ENCODE measurements at places on chromosomes 12 and 14.

DNA sequence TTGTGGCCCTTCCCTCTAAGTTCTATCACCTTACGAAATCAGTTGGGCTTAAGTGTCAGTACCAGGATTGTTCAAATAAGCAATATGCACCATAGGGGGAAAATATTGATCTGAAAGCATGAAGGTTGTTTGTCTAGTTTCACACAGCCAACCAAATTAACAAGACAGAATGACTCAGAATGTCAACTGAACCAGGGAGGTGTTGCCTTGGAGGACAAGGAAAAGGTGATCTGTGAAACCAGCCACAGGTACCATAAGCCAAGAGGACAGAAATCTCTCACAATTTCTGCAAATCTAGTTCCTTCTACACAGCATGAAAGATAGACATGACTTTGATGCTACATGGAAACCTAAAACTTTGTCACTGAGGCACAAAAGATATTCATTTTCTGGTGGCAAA, 297.9 kb downstream of the BCL11B start:
- H3K4me1 ChIP-seq, result no peaks in the 10 kb centered on the region
- no peak for DNase-seq
- no peaks in the 10 kb centered on the region for H3K27me3 ChIP-seq
- H3K4me3 ChIP-seq, result no peak overlapping the region

- H3K4me1 ChIP-seq, result peaks cover 24% of the 10 kb centered on the region
- no peaks in the 10 kb centered on the region for H3K36me3 ChIP-seq
- no peak for DNase-seq
Measured at GRCh38 chr14:75250800-75251199, 27.8 kb upstream of the FOS start.

DNA sequence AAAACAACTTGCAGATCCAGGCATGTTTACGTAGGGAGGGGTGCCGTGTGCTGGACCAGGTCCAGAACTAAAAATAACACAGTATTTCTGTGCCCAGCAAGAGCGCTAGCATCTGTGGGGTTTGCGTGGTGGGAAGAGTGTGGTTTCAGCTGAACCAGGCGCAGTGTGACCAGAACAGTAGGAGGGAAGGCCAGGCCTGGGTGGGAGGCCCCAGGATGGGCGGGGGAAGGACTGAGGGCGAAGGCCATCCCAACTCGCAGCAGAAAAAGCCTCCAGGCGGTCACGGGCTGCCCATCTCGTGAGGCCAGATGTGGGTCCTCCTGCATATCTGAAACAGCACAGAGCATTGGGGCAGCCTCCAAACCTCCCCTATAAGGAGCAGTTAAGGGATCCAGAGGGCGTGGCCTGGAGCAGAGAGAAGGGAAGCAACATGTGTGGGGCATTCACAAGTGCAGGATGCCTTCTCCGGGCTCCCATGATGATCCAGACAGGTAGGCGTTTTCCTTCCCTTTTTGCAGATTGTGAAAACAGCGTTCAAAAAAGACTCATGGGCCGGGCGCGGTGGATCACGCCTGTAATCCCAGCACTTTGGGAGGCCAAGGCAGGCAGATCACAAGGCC, 17.8 kb upstream of the CD9 start:
- H3K27me3 ChIP-seq, result no peaks in the 10 kb centered on the region
- peaks cover 28% of the 10 kb centered on the region for H3K4me1 ChIP-seq
- H3K27ac ChIP-seq, result peak overlapping the region; percentile 67

- no peaks in the 10 kb centered on the region for H3K4me1 ChIP-seq
- no peaks in the 10 kb centered on the region for H3K27me3 ChIP-seq
- H3K27ac ChIP-seq, result no peak overlapping the region
- no peaks in the 10 kb centered on the region for H3K36me3 ChIP-seq
Measured at GRCh38 chr12:87246726-87247125, 782.5 kb downstream of the C12orf50 start.

GRCh38 chr12:22932431-22932830, 307.5 kb downstream of the ETNK1 start:
- no peak for DNase-seq
- no peaks in the 10 kb centered on the region for H3K4me1 ChIP-seq
- no peak overlapping the region for H3K4me3 ChIP-seq
- H3K36me3 ChIP-seq, result no peaks in the 10 kb centered on the region
- H3K27ac ChIP-seq, result no peak overlapping the region

GRCh38 chr12:108162207-108162606, 33.1 kb downstream of the WSCD2 start:
- no peaks in the 10 kb centered on the region for H3K27me3 ChIP-seq
- no peak overlapping the region for H3K27ac ChIP-seq
- no peak for DNase-seq
- H3K4me3 ChIP-seq, result no peak overlapping the region

DNA sequence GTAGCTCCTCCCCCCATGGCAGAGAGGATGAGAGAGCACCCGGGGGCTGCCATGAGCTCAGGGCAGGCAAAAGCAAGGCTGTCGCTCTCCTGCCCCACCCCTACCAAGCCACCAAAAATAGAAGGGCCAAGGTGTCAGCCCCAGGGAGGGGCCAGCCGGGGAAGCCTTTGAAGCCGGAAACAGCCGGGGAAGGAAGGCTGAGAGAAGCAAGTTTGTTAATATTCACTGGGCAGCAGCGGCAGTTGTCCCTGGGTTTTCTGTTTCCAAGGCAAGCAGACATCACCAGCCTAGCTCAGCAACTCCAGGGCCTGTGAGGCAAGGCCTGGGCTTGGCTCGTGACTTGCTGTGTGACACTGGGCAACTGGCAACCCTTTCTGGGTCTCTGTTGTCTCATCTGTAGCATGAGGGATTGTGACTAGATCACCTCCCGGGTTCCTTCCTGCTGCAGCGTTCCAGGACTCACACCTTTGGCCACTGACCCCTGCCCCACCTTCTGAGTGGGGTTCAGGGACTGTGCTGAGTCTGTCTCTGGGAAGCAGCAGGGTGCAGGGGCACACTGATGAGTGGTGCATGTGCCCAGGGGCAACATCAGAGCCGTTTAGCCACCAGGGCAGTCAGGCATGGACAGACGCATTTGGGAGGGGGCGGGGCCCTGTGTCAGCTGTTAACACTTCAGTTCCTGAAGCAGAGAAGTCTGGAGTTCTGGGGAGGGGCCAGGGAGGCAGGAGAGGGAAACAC, 24.3 kb downstream of the SYNDIG1L start:
- peak; percentile 37 for DNase-seq
- H3K27ac ChIP-seq, result no peak overlapping the region

DNA sequence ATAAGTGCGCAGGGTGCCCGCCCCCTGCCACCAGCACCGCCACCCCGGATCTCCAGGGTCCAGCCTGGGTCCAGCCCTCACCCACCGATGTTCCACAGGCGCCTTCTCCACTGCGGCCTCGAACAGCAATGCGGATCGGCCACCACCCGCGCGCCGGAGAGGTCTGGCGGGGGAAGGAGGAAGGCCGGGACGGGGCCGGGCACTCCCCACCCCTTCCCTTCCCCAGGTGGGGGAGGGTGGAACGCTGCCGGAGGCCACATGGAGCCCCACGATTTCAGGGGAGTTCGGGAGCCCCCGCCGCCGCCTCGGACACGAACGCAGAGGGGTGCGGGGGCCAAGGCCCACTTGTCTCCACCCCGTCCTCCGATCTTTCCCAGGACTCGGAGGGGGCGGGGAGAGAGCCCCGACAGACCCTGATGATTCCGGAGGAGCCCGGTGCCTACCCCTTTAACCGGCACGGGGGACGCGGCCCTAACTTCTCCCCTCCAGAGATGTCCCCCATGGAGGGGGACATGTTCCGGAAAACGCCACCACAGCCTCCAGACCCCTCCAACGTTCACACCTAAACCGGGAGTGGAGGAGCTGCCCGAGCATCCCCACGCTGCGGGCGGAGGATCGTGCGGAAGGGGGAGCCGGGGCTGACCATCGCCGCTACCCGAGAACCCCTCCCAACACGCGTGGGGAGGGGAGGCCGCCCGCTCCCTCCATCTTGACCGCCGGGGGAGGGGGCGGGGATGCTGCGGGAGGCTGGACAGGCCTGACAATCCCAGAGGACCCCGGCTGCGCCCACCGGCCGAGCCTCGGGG, 1.1 kb downstream of the ATXN2 start:
- DNase-seq, result peak; percentile 13
- no peaks in the 10 kb centered on the region for H3K27me3 ChIP-seq
- H3K4me1 ChIP-seq, result peaks cover 4% of the 10 kb centered on the region
- H3K27ac ChIP-seq, result peak overlapping the region; percentile 68
- H3K4me3 ChIP-seq, result peak overlapping the region; percentile 98
- no peaks in the 10 kb centered on the region for H3K36me3 ChIP-seq

DNA sequence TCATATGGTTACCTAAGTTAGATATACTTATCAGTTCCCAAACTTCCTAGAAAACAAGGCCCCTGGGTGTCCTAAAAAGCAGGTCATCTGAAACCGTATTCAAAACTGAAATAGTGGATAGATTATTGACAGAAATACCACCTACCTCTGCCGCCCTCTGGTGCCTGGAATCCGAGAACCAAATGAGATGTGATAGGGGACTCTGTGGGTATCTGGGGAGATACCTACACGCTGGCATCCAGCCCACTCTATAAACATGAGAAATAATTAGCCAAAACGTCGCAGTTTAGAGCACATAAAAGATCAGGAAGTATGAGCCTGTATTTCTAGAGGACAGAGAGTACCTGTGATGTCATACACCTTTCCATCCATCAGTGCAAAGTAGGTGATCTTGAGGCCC, 4.4 kb downstream of the ORMDL2 start:
- no peaks in the 10 kb centered on the region for H3K27me3 ChIP-seq
- H3K27ac ChIP-seq, result no peak overlapping the region
- peaks cover 22% of the 10 kb centered on the region for H3K4me1 ChIP-seq
- H3K4me3 ChIP-seq, result no peak overlapping the region

GRCh38 chr14:62126879-62127478, 364.8 kb downstream of the SNAPC1 start:
- H3K27ac ChIP-seq, result no peak overlapping the region
- no peak overlapping the region for H3K4me3 ChIP-seq
- no peaks in the 10 kb centered on the region for H3K4me1 ChIP-seq
- peak; percentile 7 for DNase-seq
- H3K36me3 ChIP-seq, result no peaks in the 10 kb centered on the region
- H3K27me3 ChIP-seq, result peaks cover 3% of the 10 kb centered on the region
